ENCODE measurements at places on chromosomes 4 and X.

DNA sequence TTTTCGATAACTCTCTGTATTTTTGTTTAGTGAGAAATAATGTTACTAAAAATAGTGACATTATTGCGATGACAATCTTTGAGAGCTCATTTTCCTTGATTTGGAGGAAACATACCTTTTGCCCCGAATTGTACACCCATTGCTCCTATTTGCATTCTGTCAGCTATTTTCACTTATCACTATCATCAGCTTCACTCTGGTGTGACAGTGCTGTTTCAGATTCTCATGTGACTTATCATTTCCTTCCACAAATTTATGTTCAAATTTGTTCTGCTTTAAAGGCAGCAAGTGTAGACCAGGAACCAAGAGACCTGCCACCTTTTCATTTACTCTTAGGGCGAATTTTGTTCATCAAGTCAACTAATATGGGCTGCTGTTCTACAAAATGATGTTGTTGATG, 179.4 kb downstream of the RBM46 start:
- DNase-seq: no peak

DNA sequence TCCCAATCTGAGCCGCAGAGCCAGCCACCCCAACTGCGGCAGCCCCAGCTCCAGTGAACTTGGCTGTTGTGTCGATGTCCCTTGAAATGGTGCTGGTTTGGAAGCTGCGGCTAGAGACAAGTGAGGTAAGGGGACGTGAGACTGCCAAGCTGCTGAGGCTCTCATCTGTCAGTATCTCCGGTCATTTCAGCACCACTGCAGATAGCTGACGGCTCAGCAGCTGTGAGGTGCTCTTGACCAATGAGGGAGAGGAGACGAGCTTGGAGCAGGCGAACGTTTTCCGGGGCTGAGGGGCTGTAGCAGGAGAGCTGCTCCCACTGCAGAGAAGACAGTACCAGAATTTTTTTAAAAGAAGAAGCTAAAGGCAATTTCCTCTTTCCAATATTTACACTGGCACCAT, 175.5 kb upstream of the CASK start:
- DNase-seq: no peak

DNA sequence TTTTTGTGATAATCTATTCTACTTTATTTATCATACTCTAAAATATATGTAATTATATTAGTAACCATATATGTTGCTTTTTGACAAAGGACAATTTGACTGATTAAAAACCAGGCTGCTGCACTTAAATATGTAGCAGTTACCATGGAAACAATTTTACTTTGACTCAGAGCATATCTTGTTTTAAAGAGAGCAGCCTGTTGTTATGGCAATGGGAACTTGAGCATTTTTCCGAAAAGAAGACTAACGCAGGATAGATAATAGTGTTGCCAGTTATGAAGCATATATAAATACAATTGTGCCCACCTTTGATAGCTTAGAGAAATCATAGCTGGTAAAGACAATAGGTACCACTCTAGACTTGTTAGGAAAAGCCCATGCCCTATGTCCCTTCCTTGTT, 283.0 kb downstream of the GASK1B start:
- no peak for DNase-seq

DNA sequence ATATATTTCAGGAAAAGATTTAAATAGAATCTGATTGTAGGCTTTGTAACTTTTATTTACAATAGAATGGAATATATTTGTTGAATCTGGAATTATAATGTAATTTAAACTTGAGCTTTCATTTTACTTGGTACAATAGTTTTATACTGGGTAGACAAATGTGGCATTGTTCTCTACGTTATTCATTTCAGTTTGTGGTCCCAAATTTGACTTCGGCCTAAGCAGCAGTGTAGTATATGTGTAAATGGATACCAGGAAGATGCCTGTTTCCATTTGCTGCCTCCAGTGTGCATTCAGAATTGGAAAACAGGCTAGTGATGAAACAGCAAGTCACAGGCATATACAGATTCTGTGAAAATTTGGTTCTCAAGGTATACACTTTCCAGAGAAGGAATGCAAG, 77.8 kb downstream of the CLDN22 start:
- no peak for DNase-seq

GRCh38 chr4:179664430-179665027, 2222.3 kb upstream of the AGA start:
- DNase-seq: no peak

GRCh38 chr4:152635851-152636250, 43.9 kb downstream of the TMEM154 start:
- DNase-seq: no peak

DNA sequence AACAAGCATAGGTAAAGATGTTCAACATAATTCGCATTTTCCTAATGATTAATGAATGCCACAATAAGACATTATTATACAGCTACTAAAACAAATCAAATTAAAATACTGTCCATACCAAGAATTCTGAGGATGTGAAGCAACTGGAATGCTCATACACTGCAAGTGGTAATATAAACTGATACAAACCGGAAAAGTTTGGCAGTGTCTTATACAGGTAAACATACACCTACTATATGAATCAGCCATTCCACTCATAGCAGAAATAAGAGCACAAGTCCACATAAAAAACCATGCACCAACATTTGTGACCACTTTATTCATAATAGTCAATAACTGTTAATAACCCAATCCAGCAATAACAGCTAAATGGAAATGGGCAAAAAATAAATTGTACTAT, 79.3 kb downstream of the FBXW7 start:
- DNase-seq: no peak

DNA sequence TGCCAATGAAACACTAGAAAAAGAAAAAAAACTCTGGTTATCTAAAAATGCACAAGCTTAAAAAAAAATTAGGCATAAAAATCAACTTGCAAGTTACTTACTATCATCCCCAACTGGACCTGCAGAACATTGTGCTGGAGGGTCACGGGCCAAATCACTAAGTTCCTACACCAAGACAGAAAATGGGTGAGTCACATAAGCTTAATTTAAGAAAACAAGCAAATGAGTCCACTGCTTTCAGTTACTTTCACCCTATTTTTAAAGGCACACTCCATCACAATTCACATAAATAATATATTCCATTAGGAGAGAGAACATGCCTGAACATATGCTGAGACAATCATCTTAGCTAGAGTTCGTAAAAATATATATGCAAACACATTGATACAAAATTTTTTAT, 17.7 kb downstream of the UBE2D3 start:
- DNase-seq: no peak

GRCh38 chr4:170047771-170048354, 21.7 kb upstream of the MFAP3L start:
- peak; percentile 40 for DNase-seq

GRCh38 chrX:15441464-15441863, 51.7 kb downstream of the PIR start:
- no peak for DNase-seq

GRCh38 chr4:142211444-142211843, 575.1 kb downstream of the IL15 start:
- no peak for DNase-seq

- DNase-seq: no peak
These were observed 1.5 kb upstream of the NR3C2 start for GRCh38 chr4:148443512-148444295.

DNA sequence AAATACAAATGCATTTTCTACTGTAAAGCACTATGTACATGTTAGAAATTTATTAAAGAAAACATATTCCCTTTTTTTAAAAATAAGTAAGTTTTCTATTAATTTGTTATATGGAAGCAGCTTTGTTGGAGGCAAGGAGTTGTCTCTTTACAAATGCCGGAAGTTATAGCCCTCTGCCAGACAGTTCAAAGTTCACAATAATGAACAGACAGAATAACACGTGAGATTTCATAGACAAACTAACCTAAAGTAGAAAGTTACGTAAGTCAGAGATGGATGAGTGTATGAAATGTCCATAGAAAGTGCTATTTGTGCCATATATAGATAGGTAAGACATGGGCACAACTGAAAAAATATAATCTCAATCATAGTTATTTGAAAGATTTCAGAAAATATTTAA, 43.9 kb upstream of the NEIL3 start:
- no peak for DNase-seq

- no peak for DNase-seq
These were observed 479.3 kb downstream of the IL1RAPL1 start for GRCh38 chrX:29066516-29066915.

GRCh38 chr4:5098176-5098575, 46.9 kb downstream of the STK32B start:
- DNase-seq: no peak

DNA sequence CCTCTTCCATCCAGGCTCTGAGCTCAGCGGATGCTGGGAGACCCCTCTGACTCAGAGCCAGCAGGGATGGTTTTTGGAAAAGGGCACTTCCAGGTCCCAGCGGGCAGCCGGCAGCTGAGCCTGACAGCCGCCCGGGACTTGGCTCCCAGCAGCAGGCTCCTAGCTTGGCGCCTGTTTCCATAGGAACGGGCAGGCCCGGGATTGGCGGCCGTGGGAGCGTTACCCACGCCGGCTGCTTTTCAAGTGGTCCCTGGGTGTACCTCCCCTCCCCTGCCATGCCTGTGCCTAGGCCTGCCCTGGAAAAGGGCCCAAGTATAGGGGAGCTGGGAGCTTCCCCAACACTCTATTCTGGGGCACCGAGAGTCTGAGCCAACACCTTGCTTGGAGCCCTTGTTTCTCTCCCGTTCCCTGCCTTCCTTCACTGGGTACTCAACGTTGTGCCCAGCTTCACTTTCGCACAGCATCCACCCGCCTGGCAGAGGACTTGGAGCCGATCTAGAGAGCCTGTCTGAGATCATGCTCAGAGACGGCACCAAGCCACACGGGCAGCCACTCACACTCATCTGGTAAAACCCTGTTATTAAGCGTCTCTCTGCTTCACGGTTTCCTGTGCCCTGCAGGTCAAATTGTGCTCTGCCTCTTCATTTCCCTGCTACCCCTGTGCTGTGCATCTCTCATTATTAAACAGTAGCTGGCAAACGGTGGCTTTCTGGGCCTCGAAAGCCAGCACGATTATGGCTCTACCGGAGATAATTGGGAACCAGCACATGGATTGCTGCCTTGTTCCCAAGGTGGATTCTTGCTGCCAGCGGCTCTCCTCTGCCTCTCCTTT, 521.5 kb downstream of the BCOR start:
- no peak for DNase-seq

GRCh38 chr4:177117256-177117655, 192.4 kb upstream of the NEIL3 start:
- no peak for DNase-seq

DNA sequence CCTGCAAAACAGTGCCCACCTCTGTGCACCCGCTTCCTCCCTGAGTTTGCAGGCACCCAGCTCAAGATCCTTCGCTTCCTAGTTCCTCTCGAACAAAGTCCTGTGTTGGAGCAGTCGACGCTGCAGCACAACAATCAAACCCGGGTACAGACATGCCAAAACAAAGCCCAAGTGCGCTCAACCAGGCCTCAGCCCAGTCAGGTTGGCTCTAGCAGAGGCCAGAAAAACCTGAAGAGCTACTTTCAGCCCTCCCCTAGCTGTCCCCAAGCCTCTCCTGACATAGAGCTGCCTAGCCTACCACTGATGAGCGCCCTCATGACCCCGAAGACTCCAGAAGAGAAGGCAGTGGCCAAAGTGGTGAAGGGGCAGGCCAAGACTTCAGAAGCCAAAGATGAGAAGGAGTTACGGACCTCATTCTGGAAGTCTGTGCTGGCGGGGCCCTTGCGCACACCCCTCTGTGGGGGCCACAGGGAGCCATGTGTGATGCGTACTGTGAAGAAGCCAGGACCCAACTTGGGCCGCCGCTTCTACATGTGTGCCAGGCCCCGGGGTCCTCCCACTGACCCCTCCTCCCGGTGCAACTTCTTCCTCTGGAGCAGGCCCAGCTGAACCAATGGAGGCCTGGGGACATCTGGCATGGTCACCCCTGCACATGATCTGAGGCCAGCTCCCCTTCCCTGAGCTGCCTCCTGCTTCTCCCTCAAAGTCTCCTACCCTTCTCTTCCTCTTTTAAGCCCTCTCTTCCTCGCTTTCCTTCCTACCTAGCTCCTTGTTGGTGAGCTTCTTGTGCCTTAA, 6.9 kb downstream of the APEX2 start:
- DNase-seq: no peak

DNA sequence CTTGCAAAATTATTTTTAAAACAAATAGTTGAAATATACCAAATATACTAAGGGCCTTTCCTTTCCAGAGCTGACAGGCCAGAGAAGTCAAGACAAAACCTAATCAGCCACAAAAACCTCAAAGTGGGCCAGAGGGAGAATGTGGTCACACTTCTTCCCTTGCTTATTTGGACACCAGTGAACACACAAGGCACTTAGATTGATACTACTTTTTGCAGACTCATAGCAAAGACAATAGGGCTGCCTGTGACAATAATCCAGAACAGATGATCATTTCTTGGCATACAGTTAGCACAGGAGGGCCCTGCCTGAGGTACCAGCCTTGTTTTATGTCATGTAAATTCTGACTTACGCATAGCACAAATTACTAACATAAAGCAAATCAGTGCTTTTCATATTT, 215.7 kb upstream of the NEIL3 start:
- no peak for DNase-seq

- DNase-seq: no peak
These were observed 4.8 kb downstream of the ATP2B3 start for GRCh38 chrX:153522259-153522658.

DNA sequence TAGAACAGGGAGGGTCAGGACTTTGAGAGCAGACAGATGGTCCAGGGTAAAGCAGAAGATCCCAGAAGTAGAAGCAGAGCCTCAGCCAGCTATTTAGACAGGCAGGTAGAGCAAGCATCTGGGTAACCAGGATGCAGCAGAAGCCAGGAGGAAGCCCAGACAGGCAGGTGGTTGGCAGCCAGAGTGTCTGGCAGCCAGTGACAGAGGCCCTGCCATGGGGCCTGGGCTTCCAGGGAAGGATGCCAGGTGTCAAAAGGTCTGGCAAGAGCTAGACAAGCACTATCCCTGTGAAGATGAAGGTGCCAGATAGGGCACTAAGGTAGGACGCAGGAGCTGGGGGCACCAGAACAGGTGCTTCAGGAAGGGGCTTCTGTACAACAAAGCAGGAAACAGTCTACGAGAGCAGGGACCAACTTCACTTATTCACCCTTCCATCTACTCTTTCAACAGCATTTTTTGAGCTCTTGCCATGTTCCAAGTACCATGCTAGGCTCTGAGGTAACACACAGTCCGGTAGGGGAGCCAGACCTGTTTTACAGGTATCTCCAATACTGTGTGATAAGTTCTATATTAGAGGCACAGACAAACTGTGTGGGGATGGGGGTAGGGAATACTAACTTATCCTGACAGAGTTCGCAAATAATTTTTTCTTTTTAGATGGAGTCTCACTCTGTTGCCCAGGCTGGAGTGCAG, 38.1 kb upstream of the GJB1 start:
- DNase-seq: no peak

DNA sequence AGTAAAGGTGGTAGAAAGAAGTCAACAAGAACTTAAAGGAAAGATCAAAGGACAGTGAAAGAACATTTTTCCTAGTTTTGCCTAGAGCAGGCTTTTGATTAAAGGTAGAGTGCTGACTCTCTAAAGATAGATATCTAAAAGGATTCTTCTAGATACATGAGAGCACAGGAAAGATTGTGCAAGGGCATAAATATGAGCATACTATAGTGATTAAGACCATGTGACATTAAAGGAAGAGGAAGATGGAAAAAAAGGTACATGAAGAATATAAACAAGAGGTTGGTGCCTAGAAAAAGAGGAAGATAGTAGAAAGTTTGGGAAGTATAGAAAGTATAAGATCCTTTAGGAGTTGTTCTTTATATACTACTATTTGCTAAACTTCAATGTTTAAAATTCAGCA, 26.1 kb upstream of the TET2 start:
- no peak for DNase-seq
